Cardiac muscle cell (in vitro differentiated cells and primary cell): ENCODE measurements at places on chromosomes 2 and 18. TPM values are rescaled to one million over a fixed set of nuclear protein-coding genes. Genes with fewer than 3 reads are reported as not detected.

DNA sequence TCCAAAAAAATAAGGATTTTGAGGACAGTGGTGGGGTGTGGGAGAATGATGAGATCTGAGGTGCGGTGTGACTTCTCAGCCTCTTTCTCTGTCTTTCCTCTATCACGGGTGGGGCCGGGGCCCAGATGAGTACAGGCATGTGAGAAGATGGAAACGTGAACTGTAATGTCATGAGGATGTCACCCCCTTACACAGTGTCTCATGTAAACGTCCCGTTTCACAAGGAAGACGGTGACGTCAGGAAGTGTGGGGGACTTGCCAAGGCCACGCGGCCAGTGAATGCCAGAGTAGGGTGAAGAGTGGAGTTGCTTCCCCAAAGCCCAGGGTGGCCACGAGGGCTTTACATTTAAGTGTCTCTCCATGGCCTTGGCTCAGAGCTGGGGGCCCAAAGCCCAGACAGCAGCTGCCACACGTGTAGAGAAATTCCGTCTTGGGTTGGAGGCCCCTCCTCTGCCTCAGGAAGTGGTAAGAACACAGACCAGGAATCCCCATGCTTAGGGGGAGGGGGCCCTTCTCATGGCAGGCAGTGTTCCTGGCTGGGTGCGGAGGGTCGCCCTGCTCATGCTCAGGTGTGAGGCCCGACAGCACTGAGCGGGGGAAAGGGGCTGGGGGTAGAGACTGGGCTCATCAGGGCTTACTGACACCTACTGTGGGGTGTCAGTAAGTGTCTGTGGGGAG is 80.9 kb upstream of the SMAD7 start:
- no peaks in the 10 kb centered on the region for H3K36me3 ChIP-seq
- no peaks in the 10 kb centered on the region for H3K27me3 ChIP-seq
- no peak overlapping the region for H3K4me3 ChIP-seq
- H3K4me1 ChIP-seq, result no peaks in the 10 kb centered on the region

DNA sequence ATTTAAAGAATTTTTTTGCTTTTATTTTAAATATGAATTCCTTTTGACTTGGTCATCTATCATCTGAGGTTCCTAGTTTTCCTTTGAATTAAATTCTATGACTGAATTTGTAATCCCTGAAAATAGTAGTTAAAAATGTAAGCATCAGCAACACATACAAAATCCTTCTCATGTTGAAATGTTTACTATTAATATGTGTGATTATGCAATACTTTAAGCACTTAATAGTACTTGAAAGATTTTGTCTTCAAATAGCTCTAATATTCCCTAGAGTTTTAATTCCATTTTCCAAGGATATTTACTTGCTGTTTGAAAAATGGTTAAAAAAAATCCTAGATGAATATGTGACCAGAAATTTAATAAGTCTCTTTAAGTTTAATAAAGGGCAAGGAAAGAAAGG is 26.6 kb upstream of the SPATS2L start:
- H3K27ac ChIP-seq, result no peak overlapping the region
- H3K27me3 ChIP-seq, result no peaks in the 10 kb centered on the region
- H3K36me3 ChIP-seq, result no peaks in the 10 kb centered on the region

DNA sequence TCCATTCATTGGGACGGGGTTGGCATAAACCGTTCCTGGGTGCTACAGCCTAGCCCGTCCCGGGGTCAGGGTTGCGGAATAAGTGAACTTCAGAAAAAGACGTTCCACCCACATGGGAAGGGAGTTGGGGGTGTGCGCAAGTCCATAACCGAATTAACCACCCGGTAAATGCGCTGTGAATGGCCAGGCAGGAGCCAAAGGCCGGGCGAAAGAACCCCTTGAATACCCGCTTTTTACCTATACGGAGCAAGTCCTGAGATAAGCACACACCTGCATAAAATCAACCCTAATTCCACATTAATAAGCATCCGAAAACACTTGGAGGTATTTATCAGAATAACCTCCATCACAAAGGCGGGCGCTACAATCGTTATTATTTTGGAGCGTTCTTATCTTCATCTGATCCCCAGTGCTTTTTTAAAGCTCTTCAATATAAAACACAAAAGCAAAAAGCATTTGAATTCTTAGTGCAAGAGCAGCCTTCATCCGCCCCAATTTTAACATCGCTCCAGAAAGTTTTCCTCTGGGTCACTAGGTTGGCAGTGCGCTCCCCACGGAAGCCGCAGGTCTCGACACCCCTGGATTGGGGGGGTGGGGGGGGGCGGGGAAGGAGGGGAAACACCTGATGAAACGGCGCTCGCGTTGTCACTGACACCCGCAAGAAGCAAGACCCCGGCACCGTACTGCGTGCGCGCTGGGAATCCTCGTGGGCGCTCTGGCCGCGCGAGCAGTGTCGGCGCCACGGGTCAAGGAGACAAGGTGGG is 1.2 kb downstream of the SATB2 start:
- peaks cover 69% of the 10 kb centered on the region for H3K27me3 ChIP-seq
- DNase-seq, result no peak
- peak overlapping the region; percentile 71 for H3K4me3 ChIP-seq
- no peaks in the 10 kb centered on the region for H3K36me3 ChIP-seq

GRCh38 chr18:61609131-61609530 is 275.9 kb downstream of the CDH20 start:
- H3K27me3 ChIP-seq, result no peaks in the 10 kb centered on the region
- no peak overlapping the region for H3K4me3 ChIP-seq
- peaks cover 17% of the 10 kb centered on the region for H3K4me1 ChIP-seq
- H3K36me3 ChIP-seq, result no peaks in the 10 kb centered on the region

DNA sequence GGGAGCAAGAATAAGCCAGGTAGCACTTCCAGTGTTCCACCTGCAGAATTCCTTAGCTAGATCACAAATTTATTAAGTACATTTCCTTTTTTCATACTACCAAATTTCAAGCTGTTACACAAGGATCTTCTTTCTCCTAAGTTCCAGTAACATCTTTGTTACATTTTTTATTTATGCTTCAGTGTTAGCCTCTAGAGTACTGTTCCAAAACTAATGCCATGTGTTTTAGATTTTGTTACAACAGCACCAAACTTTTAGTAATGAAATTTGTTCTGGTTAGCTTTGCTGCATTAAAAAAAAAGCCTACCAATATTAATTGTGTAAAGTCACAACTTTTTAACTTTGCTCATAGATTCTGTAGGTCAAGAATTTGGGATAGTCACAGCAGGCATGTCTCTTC is 161.1 kb downstream of the CAMKMT start:
- no peak overlapping the region for H3K4me3 ChIP-seq
- no peak for DNase-seq
- no peaks in the 10 kb centered on the region for H3K36me3 ChIP-seq
- H3K4me1 ChIP-seq, result no peaks in the 10 kb centered on the region
- no peak overlapping the region for H3K27ac ChIP-seq

DNA sequence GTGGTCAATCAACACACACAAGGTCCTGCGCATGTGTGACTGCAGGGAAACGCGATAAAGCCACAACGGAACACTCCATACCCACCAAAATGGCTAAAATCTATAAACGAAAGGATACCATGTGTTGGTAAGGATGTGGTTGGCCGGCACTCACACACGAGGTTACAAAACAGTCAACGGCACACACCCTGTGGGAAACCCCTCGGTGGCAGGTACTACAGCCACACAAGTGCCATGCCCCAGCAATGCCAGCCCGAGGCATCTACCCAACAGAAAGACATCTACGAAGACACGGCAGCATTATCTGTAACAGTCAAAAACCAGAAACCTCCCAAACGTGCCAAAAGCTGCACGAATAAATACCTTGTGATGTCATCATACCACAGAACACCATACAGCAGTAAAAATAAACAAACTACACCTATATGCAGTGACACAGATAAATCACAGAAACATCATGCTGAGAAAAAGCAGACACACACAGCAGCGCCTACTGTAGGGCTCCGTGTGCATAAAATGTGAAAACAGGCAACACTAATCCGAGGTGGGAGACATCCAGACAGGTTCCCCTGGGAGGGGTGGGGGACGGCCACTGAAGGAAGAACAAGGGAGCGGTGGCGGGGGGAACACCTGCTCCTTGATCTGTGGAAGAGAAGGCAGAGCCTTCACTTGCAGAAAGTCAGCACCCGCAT is 36.7 kb downstream of the HDAC4 start:
- peaks cover 12% of the 10 kb centered on the region for H3K4me1 ChIP-seq
- no peaks in the 10 kb centered on the region for H3K27me3 ChIP-seq
- DNase-seq, result no peak
- no peak overlapping the region for H3K4me3 ChIP-seq

DNA sequence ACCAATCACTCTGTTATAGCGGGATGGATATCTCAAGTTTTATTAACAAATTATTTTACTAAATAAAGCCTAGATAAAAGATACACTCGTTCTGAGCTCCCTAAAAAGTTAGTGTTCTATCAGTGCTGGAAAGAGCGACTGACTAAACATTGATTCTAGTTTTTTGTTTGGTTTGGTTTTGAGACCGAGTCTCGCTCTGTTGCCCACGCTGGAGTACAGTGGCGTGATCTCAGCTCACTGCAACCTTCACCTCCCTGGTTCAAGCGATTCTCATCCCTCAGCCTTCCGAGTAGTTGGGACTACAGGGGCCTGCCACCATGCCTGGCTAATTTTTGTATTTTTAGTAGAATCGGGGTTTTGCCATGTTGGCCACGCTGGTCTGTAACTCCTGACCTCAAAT is 73.8 kb upstream of the CDCA7 start:
- no peak for DNase-seq
- no peaks in the 10 kb centered on the region for H3K36me3 ChIP-seq
- H3K4me1 ChIP-seq, result peaks cover 5% of the 10 kb centered on the region
- H3K27ac ChIP-seq, result no peak overlapping the region
- no peak overlapping the region for H3K4me3 ChIP-seq

- H3K4me1 ChIP-seq, result no peaks in the 10 kb centered on the region
- no peak overlapping the region for H3K4me3 ChIP-seq
- no peak for DNase-seq
- H3K27ac ChIP-seq, result no peak overlapping the region
Observed at GRCh38 chr18:24894880-24895279, 434.4 kb downstream of the HRH4 start.

- H3K4me3 ChIP-seq, result no peak overlapping the region
- no peaks in the 10 kb centered on the region for H3K36me3 ChIP-seq
- DNase-seq, result peak; percentile 77
- H3K4me1 ChIP-seq, result no peaks in the 10 kb centered on the region
Observed at GRCh38 chr2:202361108-202361507, 15.0 kb upstream of the BMPR2 start.

DNA sequence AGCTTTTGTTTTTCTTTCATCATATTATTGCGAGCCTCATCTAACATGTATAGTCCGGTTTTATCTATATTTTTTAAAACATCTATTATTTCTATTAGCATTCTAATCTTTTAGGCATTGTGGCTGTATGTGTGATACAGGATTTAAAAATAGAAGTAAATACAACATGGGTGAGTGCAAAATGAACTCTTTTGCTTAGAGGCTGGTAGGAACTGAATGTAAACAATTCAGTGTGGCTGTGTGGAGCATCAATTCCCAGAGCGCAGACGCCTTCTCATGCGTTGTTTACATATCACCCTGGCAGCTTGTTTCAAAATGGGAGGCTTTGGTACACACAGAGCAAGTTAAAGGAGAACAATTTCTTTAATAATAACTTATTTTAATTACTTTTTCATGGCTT is 836 bp downstream of the DTNA start:
- no peak overlapping the region for H3K27ac ChIP-seq
- no peaks in the 10 kb centered on the region for H3K27me3 ChIP-seq

DNA sequence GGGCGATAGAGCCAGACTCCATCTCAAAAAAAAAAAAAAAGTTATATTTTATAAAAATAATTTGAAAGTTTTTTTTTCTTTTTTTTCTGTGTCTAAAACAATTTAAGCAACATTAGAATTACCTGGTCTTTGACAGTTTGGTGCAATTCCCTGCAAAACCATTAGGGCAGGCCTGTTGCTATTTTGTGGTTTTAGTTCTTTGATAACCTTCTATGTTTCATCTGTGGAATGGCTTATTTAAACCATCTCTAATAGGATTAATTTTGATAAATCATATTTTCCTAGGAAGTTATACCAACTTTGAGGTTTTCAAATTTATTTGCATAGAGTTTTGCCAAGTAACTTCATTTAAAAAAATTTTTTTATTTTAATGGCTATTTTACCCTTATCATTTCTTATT is 141.2 kb upstream of the TWIST2 start:
- DNase-seq, result no peak
- no peak overlapping the region for H3K27ac ChIP-seq
- no peaks in the 10 kb centered on the region for H3K36me3 ChIP-seq
- H3K4me1 ChIP-seq, result no peaks in the 10 kb centered on the region

DNA sequence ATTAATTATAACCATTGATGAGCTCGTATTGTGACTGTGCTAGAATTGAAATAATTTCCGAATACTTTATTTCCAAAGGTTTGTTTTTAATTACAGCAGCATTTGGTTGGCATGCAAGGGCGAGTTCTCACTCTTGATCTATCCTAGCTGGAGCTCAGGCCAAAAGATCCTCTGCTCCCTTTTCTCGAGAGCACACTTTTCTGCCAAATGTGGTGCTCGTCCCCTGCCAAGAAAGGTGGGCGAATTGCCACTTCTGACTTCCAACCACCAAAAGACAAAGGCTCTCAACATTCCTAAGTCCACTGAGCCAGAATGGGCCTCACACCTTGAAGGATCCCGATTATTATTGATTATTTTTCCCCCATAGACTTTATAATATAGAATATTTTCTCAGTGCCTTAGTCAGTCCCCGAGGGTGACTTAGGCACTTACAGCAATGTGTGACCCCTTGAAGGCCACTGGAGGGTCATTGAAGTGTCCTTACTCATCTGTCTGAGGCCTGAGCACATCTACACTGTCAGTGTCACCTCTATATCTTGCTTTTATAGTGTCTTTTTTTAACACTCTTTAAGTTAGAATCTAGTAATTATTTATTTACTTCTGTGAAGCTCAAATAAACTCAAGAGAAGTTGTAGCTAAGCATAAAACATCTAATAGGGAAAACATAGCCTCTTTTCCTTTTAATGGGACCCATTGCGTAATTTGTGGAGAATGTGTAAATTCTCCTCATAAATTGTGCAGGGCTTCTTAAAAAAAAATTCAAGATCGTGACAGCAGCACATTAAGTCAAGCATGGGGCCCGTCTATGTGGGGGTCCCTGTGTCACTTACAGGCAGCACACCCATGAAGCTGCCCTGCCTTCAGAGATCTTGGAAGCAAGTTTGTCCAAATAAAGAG is 98.3 kb downstream of the MEIS1 start:
- H3K36me3 ChIP-seq, result no peaks in the 10 kb centered on the region
- DNase-seq, result peak; percentile 45
- no peak overlapping the region for H3K4me3 ChIP-seq
- no peaks in the 10 kb centered on the region for H3K27me3 ChIP-seq

Gene SERPINB11
- total RNA-seq, result not detected in 2 replicates

Gene PIEZO2
- total RNA-seq, result 0.32 and 0.69 TPM in 2 replicates

Gene SERPINB3
- not detected in 2 replicates for total RNA-seq

Gene GALNT5
- total RNA-seq, result 2.0 and 2.4 TPM in 2 replicates

Gene MBP
- total RNA-seq, result 0.04 and 0.42 TPM in 2 replicates

Gene COLEC11
- total RNA-seq, result 4.7 and 5.4 TPM in 2 replicates

Gene CD8B2
- not detected in 2 replicates for total RNA-seq

Gene FSIP2
- 6.1 and 13.8 TPM in 2 replicates for total RNA-seq
